Activated CD8-positive, alpha-beta T cell treated with anti-CD3 and anti-CD28 coated beads, Interleukin-2, amount 10 ng/mL, durations not matched to agents 7 days and 5 days (primary cell): ENCODE measurements at places on chromosomes 13 and 19.

DNA sequence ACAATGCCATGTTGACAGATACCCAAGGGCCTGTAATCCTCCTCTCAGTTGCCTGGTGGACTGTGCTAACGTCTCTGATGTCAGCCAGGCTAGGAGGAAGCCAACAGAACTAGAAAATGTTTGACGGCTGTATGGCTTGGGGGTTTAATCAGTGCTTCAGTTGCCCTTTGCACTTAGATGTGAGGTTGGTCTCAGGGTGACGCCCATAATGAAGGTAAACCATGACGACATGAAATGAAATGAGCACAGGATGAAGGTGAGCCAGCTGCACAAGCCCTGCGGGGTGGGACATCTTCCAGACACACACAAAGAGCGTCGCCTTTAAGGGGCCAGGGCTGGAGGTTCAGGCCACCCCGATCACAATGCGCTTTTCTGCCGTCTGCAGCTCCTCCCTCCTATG is 127.2 kb downstream of the CRYL1 start:
- peaks cover 35% of the 10 kb centered on the region for H3K4me1 ChIP-seq
- H3K4me3 ChIP-seq: no peak overlapping the region
- no peak overlapping the region for H3K27ac ChIP-seq
- peak; percentile 17 for DNase-seq
- H3K36me3 ChIP-seq: peaks cover 1% of the 10 kb centered on the region

GRCh38 chr19:2663920-2664571 is 38.4 kb downstream of the GNG7 start:
- no peak for DNase-seq
- H3K36me3 ChIP-seq: no peaks in the 10 kb centered on the region
- H3K4me1 ChIP-seq: no peaks in the 10 kb centered on the region
- H3K4me3 ChIP-seq: no peak overlapping the region

GRCh38 chr13:23600100-23600499 is 29.9 kb downstream of the TNFRSF19 start:
- no peak for DNase-seq
- H3K27ac ChIP-seq: no peak overlapping the region
- no peaks in the 10 kb centered on the region for H3K4me1 ChIP-seq
- H3K4me3 ChIP-seq: no peak overlapping the region
- H3K36me3 ChIP-seq: no peaks in the 10 kb centered on the region

GRCh38 chr19:3698386-3698950 is 1.8 kb downstream of the PIP5K1C start:
- H3K36me3 ChIP-seq: no peaks in the 10 kb centered on the region
- no peak for DNase-seq
- no peaks in the 10 kb centered on the region for H3K27me3 ChIP-seq

DNA sequence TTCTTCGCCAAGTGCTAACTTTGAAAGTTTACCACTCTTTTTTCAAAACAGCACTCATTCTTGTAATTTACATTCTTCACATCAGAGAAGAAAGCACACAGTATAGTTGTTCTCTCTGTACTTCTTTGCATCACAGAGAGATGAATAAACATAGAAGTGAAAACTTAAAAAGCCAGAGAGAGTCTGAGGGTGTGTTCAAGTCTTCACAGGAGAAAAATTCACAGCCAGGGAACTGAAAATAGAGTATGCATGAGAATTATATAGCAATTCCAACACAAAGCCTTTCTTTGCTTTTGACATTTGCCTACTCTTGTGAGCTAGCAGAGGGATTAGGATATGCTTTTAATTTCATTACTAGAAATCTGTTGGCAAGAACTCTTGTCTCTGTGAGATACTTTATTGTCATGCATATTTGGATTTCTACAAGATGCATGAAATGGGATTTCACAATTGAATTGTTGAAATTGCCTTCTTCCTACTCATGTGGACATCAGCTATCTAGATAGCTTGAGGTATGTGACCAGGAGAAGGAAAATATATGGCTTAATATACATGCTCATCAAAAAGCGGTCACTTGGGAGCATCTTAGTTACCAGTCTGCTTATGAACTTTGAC is 166.1 kb downstream of the SLC7A1 start:
- no peak for DNase-seq
- no peak overlapping the region for H3K4me3 ChIP-seq
- no peaks in the 10 kb centered on the region for H3K36me3 ChIP-seq
- H3K27ac ChIP-seq: no peak overlapping the region
- H3K4me1 ChIP-seq: no peaks in the 10 kb centered on the region
